ENCODE measurements at places on chromosomes 2 and 18. TPM values are rescaled to one million over a fixed set of nuclear protein-coding genes. Genes with fewer than 3 reads are reported as not detected.
A peak's percentile ranks its signal among the peaks of the same experiment; 100 is the strongest.

DNA sequence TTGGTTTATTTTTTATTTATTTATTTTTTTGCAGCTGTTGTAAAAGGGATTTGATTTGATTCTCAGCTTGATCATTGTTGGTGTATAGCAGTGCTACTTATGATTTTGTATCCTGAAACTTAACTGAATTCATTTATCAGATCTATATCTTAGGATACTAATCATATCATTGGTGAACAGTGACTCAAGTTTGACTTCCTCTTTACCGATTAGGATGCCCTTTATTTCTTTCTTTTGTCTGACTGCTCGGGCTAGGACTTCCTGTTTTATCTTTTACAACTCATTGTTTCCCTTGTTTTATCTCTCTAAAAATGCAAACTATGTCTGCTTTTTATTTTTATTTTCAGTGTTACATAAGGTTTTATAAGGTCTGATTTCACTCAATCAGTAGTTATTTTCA lies 23.6 kb downstream of the SP100 start:
- H3K27me3 ChIP-seq: no peaks in the 10 kb centered on the region
- H3K4me3 ChIP-seq: no peak overlapping the region
- DNase-seq: no peak
- H3K4me1 ChIP-seq: peaks cover 21% of the 10 kb centered on the region
- peaks cover 18% of the 10 kb centered on the region for H3K36me3 ChIP-seq

DNA sequence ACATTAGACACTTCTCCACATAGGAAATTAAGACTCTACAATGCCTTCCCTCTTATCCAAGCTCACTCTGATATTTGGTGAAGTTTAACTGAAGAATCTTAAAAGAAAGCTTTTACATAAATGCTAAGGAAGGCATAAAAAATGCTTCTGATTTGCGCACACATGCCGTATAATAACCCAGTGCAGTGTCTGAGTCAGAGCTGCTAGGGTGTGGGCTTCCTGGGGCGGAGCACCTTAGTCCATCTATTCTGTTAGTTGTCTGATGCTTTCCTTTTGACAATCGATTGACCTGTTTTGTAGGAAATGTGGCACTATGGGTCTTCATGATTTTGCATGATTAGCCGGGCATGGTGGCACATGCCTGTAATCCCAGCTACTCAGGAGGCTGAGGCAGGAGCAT lies 231.5 kb downstream of the AFF3 start:
- DNase-seq: peak; percentile 39
- no peak overlapping the region for H3K27ac ChIP-seq

GRCh38 chr18:11324956-11325882 lies 175.8 kb upstream of the PIEZO2 start:
- no peaks in the 10 kb centered on the region for H3K27me3 ChIP-seq
- H3K4me3 ChIP-seq: no peak overlapping the region
- peak overlapping the region; percentile 56 for H3K27ac ChIP-seq
- H3K4me1 ChIP-seq: peaks cover 21% of the 10 kb centered on the region
- H3K36me3 ChIP-seq: no peaks in the 10 kb centered on the region

GRCh38 chr2:228063558-228063957 lies 117.9 kb downstream of the SPHKAP start:
- no peaks in the 10 kb centered on the region for H3K36me3 ChIP-seq
- no peak for DNase-seq
- no peaks in the 10 kb centered on the region for H3K4me1 ChIP-seq
- no peak overlapping the region for H3K27ac ChIP-seq

GRCh38 chr2:102041351-102041750 lies 49.6 kb downstream of the IL1R2 start:
- no peak for DNase-seq
- H3K4me3 ChIP-seq: no peak overlapping the region
- no peaks in the 10 kb centered on the region for H3K4me1 ChIP-seq
- no peak overlapping the region for H3K27ac ChIP-seq
- peaks cover 4% of the 10 kb centered on the region for H3K27me3 ChIP-seq

DNA sequence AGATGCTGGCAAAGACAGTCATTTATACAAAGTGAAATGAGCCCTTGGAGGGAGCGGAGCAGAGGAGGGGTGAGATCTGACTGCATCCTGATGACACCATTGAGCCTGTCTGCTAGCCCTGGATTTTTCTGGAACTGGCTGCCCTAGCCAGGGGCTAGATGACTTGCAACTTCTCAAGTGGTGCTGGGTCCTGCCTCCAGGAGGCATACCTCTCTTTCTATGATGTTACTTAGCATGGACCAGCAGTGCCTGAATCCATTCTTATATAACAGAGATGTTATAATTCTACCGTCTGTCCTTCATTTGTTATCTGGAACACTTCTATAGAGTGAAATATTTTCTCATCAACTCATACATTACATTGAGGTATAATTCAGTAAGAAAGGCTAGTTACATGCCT lies 8.5 kb upstream of the TWIST2 start:
- no peak overlapping the region for H3K27ac ChIP-seq
- no peak overlapping the region for H3K4me3 ChIP-seq
- no peaks in the 10 kb centered on the region for H3K4me1 ChIP-seq
- H3K36me3 ChIP-seq: no peaks in the 10 kb centered on the region
- no peaks in the 10 kb centered on the region for H3K27me3 ChIP-seq

- peaks cover 8% of the 10 kb centered on the region for H3K36me3 ChIP-seq
- no peaks in the 10 kb centered on the region for H3K27me3 ChIP-seq
- DNase-seq: no peak
- H3K4me1 ChIP-seq: no peaks in the 10 kb centered on the region
- H3K27ac ChIP-seq: no peak overlapping the region
- H3K4me3 ChIP-seq: no peak overlapping the region
These were observed 9.0 kb upstream of the SFXN5 start for GRCh38 chr2:73080321-73081131.

DNA sequence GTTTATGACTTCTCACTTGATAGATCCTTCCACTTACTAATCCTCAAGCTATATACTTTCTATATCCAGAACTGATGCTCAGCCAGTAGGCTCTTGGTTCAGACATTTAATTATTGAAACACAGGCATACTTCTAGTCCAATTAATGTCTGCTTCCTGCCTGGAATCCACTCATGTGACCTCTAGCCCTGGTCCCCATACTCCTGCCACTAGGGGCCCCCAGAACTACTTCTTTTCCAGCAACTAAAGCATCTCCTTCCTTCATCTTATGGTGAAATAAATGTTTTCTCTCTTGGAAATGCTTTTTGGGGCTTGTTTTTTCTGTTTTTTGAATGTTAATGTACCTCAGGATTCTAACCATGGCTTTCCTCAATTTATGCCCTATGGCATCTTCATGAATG lies 527.6 kb downstream of the SATB2 start:
- H3K36me3 ChIP-seq: no peaks in the 10 kb centered on the region
- H3K4me3 ChIP-seq: no peak overlapping the region
- H3K27me3 ChIP-seq: no peaks in the 10 kb centered on the region
- no peaks in the 10 kb centered on the region for H3K4me1 ChIP-seq
- DNase-seq: no peak

Gene PLB1
- 1.3 TPM for total RNA-seq

Gene CYTIP
- 0.26 TPM for total RNA-seq

Gene RTP5
- not detected for total RNA-seq
